ENCODE measurements at places on chromosomes 12 and 14.

GRCh38 chr12:113778432-113779132, 187.5 kb downstream of the RBM19 start:
- DNase-seq, result no peak

GRCh38 chr14:67253076-67253635, 11.9 kb downstream of the PALS1 start:
- DNase-seq, result no peak

DNA sequence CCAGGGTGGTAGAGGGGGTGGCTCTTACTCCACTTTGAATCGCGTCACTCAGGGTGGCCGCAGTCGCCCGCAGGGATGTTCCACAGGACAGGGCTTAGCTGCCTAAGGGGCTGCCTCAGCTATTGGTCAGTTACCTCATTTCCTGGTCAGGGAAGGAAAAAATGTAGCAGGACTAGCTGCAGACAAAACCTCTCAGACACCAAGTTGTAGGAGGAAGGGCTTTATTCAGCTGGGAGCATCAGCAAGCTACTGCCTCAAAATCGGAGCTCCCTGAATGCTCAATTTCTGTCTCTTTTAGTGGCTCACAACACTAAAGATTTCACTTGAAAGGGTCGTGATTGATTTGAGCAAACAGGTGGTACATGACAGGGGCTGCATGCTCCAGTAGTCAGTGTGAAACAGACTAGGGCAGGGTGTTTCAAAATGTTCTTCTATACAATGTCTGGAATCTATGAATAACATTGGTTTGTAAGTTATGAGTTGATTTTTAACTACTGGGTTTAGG, 6.4 kb upstream of the CLEC6A start:
- no peak for DNase-seq

GRCh38 chr14:55749201-55749812, 169.3 kb downstream of the KTN1 start:
- no peak for DNase-seq

DNA sequence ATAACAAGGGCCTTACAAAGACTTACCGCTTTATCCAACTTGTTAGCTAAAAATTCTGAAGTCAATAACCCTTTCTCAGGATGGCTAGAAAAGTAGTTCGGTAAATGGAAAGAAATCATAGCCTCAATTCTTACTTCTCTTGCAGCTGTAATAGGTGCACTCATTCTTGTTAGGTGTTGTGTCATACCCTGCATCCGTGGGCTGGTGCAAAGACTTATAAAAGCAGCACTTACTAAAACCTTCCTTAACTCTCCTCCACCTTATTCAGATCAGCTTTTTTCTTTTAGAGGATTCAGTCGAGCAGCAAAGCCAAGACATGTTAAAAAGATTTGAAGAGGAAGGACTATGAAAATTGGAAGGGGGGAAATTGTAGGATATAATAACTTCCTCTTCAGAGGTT, 238.2 kb upstream of the DIO3 start:
- DNase-seq, result no peak

DNA sequence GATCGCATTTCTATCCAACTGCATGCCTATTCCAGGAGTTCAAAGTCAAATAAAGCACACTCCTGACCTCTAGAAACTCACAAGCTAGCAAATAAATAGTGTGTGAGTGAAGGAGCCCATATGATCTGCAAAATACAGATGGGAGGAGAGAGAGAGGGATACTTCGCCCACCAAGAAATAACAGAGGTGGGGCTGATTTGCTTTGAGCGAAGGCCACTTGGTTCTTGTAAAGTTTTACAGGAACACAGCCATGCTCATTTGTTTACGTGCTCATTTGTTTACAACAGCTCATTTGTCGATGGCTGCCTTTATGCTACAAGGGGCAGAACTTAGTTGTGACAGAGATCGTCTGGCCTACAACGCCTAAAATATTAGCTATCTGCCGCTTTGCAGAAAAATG, 63.4 kb upstream of the GPATCH2L start:
- no peak for DNase-seq

GRCh38 chr12:30822385-30823155, 67.8 kb upstream of the CAPRIN2 start:
- DNase-seq, result peak; percentile 45

DNA sequence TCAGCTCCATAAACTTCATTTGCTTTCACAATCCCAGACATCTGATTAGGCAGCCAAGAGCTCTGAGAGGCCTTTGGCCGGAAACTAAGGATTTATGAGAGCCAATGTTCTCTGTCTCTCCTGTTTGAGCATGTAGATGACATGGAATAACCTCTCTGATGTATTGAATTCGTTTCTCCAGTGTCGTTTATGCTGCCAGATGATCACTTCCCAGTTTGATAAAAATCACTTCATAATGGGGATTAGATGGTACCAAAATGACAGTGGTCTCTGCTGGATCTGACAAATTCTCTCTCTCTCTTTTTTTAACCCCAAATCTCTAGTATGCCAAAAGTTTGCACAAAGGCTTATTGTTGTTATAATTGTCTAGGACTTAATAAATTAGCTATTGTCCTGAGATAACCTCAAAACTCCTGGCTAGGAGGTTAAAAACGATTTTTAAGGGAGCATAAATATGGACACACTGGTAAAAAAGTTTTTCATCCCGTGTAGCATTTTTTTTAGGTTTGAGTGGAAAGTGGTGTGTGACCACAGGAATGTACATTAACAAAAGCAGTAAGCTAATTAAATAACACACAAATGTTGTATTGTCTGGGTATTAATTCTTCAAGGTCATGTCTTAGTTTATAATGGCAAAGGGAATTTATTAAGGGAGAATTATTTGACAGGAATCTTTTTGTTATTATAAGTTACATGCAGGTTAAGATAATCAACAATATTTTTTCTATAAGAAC, 82.6 kb upstream of the USP44 start:
- DNase-seq, result no peak

Measured in activated CD8-positive, alpha-beta T cell treated with anti-CD3 and anti-CD28 coated beads for 36 hours (primary cell).